Tibial artery (tissue), 4 donors: ENCODE measurements at places on chromosomes 5 and 9.
A peak's percentile ranks its signal among the peaks of the same experiment; 100 is the strongest.

- no peak for DNase-seq
These were observed 15.5 kb downstream of the TRIM7 start for GRCh38 chr5:181189363-181189961.

- no peak for DNase-seq
These were observed 95.7 kb downstream of the NFIB start for GRCh38 chr9:14218253-14218652.

DNA sequence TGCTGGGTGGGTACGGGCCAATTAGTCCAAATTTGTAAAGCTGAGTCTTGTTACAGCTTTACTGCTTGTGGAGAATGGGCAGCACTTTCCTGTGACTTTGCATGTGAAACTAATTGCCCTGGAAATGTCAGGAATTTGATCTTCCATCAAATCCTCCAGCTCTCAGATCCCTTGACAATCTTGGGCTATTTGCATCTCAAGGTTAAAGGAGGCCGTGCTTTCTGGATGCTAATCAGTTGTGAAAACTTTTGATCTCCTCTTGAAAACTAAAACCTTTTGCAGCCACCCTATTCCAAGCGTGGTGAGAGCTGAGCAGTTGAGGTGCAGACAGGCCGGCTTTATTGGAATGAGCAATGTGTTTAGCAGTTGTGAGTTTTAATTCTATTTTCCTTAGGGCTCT is 68.0 kb upstream of the CLINT1 start:
- DNase-seq = no peak

- no peak for DNase-seq
These were observed 48.7 kb upstream of the NKD2 start for GRCh38 chr5:959581-960531.

DNA sequence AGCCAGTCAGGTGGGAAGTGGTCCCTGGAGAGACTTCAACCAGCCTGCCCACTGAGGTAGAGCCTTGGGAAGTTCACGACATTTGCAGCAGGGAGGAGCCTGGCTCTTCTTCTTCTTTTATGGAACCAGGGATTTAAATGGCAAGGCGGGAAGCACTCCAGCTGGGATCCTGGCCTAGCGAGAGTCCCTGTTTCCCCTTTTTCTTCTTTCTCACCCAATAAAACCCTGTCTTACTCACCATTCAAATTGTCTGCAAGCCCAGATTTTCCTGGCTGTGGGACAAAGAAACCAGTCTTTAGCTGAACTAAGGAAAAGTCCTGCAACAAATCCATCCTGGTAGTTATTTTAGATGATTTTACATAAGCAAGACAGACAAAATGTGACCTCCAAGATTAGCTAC is 503.7 kb downstream of the CDH10 start:
- DNase-seq = no peak

- no peak for DNase-seq
These were observed 313.5 kb upstream of the PDE4D start for GRCh38 chr5:60207040-60207439.

DNA sequence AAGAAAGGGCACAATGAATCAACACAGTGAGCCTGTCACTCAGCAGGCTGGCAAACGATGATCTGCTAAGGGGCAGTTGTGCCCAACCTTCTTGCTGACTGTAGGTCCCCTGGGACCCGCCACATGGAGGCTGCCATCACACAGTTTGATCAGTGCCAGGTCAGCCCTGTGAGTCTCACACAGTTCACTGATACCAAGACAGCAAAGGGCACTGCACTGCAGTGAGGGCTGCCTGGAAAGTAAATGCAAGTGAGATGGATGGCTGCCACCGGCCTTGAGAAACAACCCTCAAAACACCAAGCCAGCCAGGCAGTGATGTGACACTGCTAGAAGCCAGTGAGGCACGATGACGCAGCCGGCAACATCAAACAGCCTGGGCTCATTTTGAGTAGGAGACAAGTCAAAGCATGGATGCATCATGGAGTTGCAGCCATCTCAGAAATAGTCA is 30.3 kb downstream of the FOXD1 start:
- peak; percentile 33 for DNase-seq

GRCh38 chr5:167488371-167488770 is 803.1 kb upstream of the WWC1 start:
- no peak for DNase-seq

GRCh38 chr9:72925891-72926290 is 27.0 kb downstream of the ALDH1A1 start:
- DNase-seq = no peak

GRCh38 chr5:142807372-142807911 is 37.3 kb downstream of the ARHGAP26 start:
- no peak for DNase-seq

GRCh38 chr5:6761333-6761732 is 48.1 kb downstream of the TENT4A start:
- DNase-seq = no peak

DNA sequence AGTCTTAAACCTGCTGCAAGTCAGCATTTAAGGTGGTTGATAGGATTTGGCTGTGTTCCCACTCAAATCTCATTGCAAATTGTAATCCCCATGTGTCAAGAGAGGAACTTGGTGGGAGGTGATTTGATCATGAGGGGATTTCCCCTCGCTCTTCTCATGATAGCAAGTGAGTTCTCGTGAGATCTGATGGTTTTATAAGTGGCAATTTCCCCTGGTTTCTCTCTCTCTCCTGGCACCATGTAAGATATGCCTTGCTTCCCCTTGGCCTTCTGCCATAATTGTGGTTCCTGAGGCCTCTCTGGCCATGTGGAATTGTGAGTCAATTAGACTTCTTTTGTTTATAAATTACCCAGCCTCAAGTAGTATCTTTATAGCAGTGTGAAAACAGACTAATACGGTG is 84.3 kb upstream of the SMC2 start:
- DNase-seq = no peak

- no peak for DNase-seq
These were observed 89.2 kb downstream of the FSTL4 start for GRCh38 chr5:133523013-133523658.

- DNase-seq = no peak
These were observed 649 bp downstream of the AP3B1 start for GRCh38 chr5:78293851-78294247.

DNA sequence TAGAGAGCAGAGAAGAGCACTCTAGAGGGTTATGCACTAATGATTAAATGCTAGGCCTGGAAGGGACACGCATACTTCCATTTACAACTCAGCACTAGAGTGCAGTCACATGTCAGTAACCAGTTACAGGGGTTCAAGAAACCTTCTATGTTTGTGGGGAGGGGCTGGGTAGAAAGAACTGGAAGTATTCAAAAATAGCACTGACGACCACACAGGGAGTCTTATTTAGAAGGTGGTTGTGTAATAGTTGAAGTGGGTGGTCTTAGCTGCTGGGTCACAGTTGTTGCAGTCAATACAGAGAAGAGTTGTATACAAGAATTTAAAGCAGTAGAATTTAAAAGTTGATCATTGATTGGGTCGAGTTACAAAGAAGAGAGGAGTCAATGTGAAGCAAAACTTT is 15.4 kb downstream of the AOPEP start:
- DNase-seq = no peak

DNA sequence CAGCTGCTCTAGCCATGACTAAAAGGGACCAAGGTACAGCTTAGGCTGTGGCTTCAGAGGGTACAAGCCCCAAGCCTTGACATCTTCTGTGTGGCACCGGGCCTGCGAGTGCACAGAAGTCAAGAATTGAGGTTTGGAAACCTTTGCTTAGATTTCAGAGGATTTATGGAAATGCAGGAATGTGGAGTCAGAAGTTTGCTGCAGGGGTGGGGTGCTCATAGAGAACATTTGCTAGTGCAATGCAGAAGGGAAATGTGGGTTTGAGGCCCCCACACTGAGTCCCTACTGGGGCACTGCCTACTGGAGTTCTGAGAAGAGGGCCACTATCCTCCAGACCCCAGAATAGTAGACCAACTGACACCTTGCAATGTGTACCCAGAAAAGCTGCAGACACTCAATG is 624.9 kb upstream of the FTMT start:
- DNase-seq = no peak

DNA sequence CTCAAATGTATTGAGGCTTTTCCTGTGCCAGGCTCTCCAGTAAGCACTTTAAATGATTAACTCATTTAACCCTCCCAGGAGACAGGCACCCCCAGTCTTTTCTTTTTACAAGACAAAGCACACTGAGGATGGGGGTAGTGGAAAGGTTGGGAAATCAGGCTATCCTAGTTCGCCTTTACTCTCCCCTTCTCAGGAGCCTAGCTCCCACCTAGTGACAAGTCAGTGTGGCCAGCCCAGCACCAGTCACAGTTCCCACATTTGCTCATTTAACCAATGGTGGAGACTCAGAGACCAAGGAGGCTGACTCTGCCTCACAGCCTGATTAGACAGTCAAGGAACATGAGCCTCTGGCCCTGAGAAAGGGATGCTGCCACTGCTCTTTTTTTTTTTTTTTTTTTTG is 3.5 kb downstream of the ALDH7A1 start:
- no peak for DNase-seq

GRCh38 chr9:133914442-133915342 is 77.4 kb downstream of the VAV2 start:
- DNase-seq = no peak

- peak; percentile 59 for DNase-seq
These were observed 136.1 kb upstream of the CLINT1 start for GRCh38 chr5:157994906-157995519.

DNA sequence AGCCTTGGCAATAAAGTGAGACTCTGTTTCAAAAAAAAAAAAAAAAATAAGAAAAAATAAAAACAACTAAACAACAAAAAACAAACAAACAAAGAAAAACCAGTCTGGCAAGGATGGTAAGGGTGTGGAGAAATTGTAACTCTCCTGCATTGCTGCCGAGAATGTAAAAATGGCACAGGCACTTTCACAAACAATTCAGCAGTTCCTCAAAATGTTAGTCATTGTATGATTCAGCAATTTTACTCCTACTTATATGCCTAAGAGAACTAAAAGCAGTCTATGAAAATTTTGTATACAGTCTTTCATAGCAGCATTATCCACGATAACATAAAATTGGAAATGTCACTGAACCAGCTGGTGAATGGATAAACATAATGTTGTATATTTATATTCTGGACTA is 280.4 kb downstream of the CDH9 start:
- DNase-seq = no peak

GRCh38 chr5:134149571-134150303 is 27.0 kb downstream of the SKP1 start:
- DNase-seq = no peak

DNA sequence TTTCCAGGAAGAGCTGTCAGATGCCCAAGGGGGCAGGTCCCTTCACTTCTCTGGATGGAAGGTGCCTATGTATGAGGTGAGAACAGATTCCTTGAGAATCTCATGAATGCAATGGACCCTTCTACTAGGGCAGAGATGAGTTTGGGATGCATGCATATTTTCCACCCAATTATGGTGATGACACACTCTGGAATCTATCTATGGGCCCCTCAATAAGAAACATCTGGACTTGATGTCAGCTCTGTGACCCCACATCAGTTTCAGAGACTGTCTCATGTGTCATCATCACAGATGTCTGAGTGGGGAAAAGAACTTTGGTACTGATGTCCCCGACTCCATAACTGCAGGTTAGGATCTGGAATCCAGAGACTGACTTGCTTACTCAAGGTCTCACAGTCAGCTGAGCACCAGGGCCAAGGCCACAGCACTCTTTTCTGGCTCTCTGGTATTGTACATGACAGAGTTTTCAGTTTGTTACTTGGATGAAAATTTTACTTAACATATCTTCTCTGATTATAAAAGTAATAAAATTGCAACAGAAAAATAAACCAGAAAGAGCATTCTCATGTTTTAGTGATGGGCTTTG is 177.0 kb downstream of the DCP2 start:
- DNase-seq = no peak

DNA sequence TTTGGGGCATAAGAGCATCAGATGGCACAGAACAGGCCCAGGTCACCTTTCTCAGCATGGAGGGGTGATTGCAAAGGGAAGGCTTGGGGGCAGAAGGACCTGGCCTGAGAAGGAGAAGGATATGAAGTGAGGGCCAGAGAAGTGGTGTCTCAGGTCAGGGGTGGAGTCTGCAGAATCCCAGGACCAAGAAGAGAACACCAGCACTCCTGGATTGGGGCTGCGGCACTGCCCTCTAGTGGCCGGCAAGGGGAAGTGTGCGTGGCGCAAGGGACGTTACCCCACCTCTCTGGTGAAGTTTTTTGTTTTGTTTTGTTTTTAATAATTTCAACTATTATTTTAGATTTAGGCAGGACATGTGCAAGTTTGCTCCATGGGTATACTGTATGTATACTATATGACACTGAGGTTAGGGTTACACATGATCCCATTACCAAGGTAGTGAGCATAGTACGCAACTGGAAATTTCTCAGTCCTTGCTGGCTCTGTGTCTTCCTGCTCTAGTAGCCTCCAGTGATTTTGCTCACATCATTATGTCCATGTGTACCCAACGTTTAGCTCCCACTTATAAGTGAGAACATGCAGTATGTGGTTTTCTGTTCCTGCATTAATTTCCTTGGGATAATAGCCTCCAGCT is 1548.6 kb downstream of the EFNA5 start:
- DNase-seq = no peak

GRCh38 chr9:74887041-74887980 is at the start of gene TRPM6:
Gene TRPM6 (minus strand): TSS chr9:74887921. CDS start chr9:74887856, 65 bp downstream.
- peak; percentile 83 for DNase-seq

DNA sequence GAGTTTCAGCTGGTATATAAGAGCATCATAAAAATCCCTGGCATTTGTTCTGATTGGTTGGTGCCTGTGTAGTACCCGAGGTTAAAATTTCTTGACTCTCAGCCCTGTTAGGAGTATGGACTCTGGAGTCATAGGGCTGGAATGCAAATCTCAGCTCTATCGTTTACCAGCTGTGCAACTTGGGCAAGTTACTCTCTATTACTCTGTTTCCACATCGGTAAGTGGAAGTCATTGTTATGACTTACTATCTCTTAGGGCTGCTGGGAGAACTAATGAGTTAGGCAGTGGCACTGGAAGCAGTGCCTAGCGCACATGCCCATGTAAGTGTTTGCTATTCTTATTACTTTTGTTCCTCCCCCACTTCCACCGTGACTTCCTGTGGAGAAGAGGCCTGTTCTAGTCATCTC is 141.6 kb downstream of the BOD1 start:
- DNase-seq = no peak

DNA sequence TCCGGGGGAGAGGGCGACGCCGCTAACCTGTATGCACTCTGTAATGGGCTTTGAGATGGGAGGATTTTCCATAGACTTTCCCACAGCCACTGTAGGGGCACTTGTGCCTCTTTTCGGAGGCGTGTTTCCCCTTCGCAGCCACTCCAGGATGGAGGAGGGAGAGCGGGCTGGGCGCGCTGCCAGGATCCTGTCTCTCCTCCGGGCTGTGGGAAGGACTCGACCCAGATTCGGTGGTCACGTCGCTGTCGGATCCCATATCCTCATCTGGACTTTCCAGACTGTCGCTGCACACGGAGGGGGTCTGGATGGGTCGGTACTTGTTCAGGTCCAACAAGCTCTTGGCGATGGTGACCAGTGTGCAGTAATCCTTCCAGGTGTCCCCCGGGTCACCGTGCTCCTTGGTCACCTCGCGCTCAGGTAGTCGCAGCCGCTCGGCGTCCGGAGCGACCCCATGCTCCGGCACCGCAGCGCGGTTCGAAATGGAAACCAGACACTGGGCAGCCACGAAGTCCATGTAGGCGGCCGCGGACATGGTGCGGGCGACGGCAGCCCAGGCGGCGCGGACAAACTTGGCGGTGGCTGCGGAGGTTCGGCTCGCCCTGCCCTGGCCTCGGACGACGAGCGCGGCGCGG is 1.5 kb downstream of the KLF9 start:
- peak; percentile 82 for DNase-seq

GRCh38 chr9:104969116-104969515 is 41.2 kb upstream of the ABCA1 start:
- no peak for DNase-seq
